A549 treated with Hydrocortisone at 1 μM for 4 hours (cell line): ENCODE measurements at places on chromosomes 11 and 22. TPM values are rescaled to one million over a fixed set of nuclear protein-coding genes. Genes with fewer than 3 reads are reported as not detected.

Gene TCN2
- 4.2 to 7.4 TPM (median 5.8 TPM) in 5 replicates for total RNA-seq

Gene VPS37C
- total RNA-seq, result 16.4 to 18.2 TPM (median 17.6 TPM) in 5 replicates

Gene NCF4
- 0.08 to 0.16 TPM (median 0.08 TPM) in 3 of 5 replicates, not detected in the others for total RNA-seq

Gene KRTAP5-1
- total RNA-seq, result not detected in 5 replicates

Gene SIK2
- total RNA-seq, result 7.1 to 10.4 TPM (median 7.6 TPM) in 5 replicates

Gene FOLR3
- total RNA-seq, result 0.22 TPM in 1 of 5 replicates, not detected in the others
